ENCODE measurements at places on chromosomes 5 and 9. TPM values are rescaled to one million over a fixed set of nuclear protein-coding genes. Genes with fewer than 3 reads are reported as not detected.

CCNO gene
- total RNA-seq, result 0.65 TPM

NAIP gene
- 4.2 TPM for total RNA-seq

PTGS1 gene
- 61.8 TPM for total RNA-seq

DMRT2 gene
- total RNA-seq, result not detected

IFNA21 gene
- not detected for total RNA-seq

SPINK6 gene
- not detected for total RNA-seq

POMT1 gene
- 38.7 TPM for total RNA-seq

FCN2 gene
- total RNA-seq, result not detected

CDH12 gene
- total RNA-seq, result 2.0 TPM

LOX gene
- total RNA-seq, result 125 TPM

CERT1 gene
- 8.7 TPM for total RNA-seq

GLDC gene
- total RNA-seq, result 2.2 TPM

SERF1B gene
- total RNA-seq, result 13.3 TPM

ADAMTS2 gene
- 29.2 TPM for total RNA-seq

HDAC3 gene
- 53.3 TPM for total RNA-seq

CDH10 gene
- 0.08 TPM for total RNA-seq

CYLC2 gene
- total RNA-seq, result not detected

CD14 gene
- 0.26 TPM for total RNA-seq

SLC6A7 gene
- not detected for total RNA-seq

Data from epithelial cell of alveolus of lung (primary cell).